Stimulated activated CD4-positive, alpha-beta T cell treated with anti-CD3 and anti-CD28 coated beads, Interleukin-1b, Interleukin-23, amount 100 ng/mL, for 4 hours (primary cell): ENCODE measurements at places on chromosomes 6 and 20.

GRCh38 chr20:32437391-32438074 lies 79.4 kb downstream of the ASXL1 start:
- no peak for DNase-seq

GRCh38 chr20:51910321-51911050 lies 108.2 kb upstream of the SALL4 start:
- DNase-seq, result no peak

DNA sequence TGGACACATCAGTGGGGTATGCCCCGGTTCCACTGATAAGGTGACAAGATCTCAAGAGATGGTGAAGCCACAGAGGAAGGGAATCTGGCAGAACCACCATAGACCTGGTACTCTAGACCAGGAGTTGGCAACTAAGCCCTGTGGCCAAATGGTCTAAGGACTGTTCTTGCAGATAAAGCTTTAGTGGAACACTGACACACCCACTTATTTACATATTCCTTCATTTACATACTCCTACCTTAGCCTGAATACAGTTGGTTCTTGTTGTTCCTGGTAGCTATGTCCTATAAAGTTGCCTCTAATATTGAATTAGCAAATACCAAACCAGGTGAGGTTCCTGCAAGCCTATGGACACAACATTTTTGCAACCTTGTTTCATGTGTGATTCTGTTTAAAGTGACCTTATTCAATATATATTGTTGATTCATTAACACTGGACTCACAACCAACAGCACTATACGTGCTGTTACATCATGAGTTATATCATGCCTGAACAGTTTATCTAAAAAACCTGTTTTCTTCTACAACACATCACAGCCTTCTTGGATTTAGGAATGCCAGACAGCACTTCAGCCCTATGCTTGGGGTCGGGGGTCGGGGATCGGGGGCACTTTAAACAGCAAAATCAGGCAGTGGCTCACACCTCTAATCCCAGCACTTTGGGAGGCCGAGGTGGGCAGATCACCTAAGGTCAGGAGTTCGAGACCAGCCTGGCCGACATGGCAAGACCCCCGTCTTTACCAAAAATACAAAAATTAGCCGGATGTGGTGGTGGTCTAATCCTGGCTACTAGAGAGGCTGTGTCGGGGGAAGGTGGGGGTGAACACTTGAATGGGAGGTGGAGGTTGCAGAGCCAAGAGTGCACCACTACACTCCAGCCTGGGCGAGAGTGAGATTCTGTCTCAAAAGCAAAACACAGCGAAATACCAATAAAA lies 2.5 kb downstream of the CCDC167 start:
- no peak for DNase-seq

GRCh38 chr6:106525107-106525881 lies 104.0 kb downstream of the RTN4IP1 start:
- DNase-seq, result no peak

GRCh38 chr6:153129873-153130514 lies 1.1 kb downstream of the RGS17 start:
- DNase-seq, result no peak

- DNase-seq, result no peak
Observed at GRCh38 chr20:15836634-15837033, 736.6 kb downstream of the KIF16B start.

- DNase-seq, result no peak
Observed at GRCh38 chr20:22312744-22313346, 271.5 kb downstream of the FOXA2 start.

DNA sequence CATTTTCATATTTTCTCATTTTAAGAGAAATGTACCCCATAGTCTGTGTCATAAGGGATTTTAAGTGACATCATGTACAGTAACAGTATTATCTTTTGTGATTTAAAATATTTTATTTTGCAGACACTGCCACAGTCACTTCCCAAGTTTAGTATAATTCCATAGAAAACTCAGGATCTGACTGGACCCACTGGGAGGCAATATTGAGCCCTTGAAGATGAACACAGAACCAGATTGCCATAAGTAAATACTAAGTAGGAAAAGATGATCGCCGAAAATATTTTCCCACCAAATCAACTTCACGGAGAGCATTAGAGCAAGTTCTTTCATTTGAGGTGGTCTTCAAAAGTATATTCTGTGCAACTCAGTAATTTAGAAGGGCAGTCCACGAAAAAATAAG lies 17.6 kb upstream of the PKHD1 start:
- no peak for DNase-seq

- DNase-seq, result no peak
Observed at GRCh38 chr6:52953911-52954839, 40.9 kb downstream of the GSTA4 start.

DNA sequence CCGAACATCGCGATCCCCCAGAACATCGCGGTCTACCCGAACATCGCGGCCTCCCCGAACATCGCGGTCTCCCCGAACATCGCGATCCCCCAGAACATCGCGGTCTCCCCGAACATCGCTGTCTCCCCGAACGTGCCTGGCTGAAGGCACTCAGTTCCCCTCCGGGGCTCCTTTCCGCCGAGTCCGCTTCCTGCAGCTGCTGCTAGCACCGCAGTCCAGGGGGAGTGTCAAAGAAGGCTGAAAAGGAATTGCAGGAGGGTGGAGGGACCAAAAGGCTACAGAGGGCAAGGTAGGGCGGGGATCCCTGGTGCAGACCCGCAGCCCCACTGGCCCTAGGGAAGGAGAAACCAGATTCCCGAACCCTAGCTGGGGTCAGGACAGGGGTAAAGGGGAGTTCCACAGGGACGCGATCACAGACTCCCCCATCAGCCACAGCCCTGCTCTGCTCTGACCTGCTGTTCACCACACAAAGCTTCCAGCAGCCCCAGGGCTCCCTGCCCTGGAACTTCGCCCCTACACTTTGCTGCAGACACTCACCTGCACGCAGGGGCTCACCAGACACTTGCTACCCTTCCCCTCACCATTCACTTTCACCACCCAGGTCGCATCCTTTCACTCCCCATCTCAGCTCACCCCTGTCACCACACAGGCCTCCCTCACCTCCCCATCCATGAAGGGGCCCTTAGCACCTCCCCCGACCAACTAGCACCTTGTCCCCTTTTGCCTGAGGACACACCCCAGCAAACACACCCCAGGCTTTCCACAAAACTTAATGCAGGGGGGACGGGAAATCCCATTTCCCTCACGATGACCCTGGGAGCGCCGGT lies 1.7 kb downstream of the ULBP1 start:
- no peak for DNase-seq

DNA sequence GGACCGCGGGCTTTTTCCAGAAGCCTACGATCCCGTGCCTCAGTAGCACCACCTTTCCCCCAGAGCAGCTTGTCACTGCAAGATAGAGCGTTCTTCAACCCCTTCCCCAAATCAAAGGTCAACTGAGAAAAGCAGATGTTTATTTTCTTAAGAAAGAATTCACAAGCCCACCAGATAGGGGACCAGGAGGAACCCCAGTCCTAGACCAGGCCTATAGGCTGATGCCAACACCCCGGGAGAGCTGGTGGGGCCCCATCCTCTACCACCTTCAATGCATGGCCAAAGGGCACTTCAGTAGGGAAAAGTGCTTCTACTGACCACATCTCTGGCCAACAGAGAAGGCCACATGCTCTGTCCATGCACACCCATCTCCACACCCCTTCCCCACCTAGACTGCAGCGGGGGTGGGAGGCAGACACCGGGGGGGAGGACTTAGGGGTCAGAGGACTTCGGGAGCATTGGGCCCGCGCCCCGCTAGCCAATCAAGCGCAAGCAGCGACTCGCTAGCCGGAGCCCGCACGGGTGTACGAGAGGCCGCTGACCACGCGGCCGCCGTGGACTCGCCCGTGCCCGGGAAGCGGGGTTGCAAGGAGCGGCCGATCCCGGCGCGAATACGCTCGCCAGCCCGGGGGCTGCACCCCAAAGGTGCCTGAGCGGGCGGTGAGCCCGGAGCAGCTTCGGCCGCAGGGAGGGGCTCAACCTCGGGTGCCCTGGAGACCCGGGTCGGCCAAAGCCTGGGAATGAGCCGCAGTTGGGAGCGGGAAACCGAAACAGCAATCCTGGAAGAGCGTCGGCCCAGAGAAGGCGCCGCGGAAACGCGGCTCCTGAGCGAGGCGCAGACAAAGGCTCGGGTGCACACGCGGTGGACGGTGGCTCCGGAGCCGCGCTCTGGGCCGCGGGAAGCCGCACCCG lies 2.8 kb downstream of the PDE10A start:
- DNase-seq, result no peak

- no peak for DNase-seq
Observed at GRCh38 chr6:16205377-16206144, 32.8 kb upstream of the GMPR start.

DNA sequence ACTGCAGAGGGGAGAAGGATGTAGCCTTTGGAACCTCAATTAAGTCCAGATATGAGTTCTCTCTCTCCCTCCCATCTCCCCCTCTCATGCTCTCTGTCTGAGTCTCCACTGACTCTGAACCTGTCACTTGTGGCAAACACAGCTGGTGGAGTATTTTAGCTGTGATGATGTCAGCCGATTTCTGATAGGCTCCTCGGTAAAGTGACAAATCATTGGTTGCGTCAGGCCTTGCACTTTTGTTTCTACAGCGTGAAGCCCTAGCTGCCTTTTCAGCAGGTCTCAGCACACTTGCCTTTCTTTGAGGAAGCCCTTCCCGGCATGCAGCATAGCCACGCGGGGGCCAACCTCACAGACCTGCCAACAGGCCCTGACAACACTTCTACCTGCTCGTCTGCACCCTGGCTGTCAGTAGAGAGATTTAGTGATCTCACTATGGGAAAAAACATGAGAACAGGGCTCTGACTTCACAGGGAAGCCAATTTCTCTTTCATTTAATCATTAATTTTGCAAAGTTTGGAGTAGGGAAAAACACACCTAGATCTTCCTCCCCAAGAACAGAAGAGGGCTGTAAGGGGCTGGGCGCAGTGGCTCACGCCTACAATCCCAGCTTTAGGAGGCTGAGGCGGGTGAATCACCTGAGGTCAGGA lies 84.4 kb downstream of the GMPR start:
- DNase-seq, result peak; percentile 67

DNA sequence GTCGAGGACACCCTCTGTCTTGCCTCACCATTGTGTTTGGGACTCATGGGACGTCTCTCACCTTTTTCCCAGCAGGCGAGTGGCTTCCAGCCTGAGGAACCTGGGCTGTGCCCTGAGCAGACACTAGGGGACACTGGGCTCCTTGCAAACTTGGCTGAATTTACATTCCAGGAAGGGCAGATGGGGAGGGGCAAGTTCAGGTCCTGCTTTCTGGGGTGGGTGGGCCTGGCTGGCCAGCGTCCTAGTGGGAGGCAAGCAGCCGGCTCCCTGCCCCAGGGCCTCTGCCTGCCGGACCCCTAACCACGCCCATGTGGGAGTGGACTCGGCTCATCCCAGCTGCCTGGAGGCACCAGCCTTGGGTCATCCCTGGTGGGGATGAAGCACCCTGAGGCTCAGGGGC lies 48.2 kb upstream of the MLN start:
- DNase-seq, result no peak

DNA sequence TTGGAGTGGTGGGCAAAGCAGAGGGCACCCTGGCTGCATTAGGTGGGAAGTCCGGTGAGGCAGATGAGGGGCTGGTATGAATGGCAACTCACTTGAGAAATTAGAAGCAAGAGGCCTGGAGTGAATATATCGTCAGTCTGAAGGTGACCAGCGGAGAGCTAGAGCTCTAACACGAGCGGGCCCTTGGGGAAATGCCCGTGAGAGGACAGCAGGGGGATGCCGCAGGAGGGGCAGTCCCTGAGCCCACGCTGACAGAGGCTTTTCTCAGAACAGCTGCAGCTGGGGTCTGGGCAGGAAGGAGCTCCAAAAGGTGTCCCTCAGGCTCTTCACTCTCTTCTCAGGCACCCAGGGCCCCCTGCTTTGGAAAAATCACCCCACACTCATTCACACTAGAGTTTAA lies 32.0 kb upstream of the CD93 start:
- no peak for DNase-seq

- DNase-seq, result no peak
Observed at GRCh38 chr6:107314531-107314939, 144.8 kb downstream of the PDSS2 start.

DNA sequence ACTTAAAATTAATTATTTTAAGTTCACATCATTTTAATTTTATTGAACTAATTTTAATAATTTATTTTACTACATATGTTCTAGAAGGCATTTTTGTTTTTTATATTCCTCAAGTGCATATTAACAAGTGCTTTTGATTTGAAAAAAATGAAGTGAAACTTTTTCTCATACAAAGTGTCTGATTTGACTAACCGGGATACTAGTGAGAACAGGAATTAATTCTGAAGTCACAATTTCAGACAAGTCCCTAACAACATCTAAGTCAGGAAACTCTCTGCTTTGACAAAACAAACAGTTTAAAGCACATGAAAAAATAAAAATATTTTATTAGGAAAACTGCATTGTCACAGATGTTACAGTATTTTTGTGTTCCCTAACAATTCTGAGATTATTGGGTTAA lies 1166.3 kb upstream of the CITED2 start:
- DNase-seq, result no peak
